ENCODE measurements at places on chromosomes 11 and 22.

- peak; percentile 29 for DNase-seq
Observed at GRCh38 chr11:9073466-9074225, 17.8 kb downstream of the SCUBE2 start.

DNA sequence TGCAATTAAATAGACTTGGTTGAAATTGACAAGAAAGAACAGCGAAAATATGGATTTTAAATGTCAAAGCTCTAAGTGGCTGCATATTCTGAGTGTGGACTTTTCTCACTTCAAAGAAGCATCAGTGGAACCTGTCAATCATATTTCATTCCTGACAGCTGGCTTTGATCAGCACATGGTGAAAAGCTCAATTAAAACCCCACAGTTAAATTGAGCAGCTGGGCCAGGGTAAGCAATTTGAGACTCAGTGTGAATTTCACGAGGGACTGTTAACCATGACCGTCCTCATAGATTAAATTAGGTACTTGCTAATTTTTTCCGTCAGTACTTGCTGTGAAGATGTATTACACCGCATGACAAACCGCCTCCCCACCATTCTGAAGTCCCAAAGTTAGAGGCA is 11.0 kb upstream of the OR10D3 start:
- DNase-seq = no peak

- DNase-seq = no peak
Observed at GRCh38 chr11:134278356-134278755, 2.2 kb downstream of the GLB1L3 start.

GRCh38 chr11:113615773-113616172 is 90.3 kb downstream of the TMPRSS5 start:
- peak; percentile 17 for DNase-seq

GRCh38 chr22:39947220-39948216 is 12.7 kb upstream of the TMA7B start:
- no peak for DNase-seq

- no peak for DNase-seq
Observed at GRCh38 chr11:88448131-88448670, 110.7 kb upstream of the CTSC start.

DNA sequence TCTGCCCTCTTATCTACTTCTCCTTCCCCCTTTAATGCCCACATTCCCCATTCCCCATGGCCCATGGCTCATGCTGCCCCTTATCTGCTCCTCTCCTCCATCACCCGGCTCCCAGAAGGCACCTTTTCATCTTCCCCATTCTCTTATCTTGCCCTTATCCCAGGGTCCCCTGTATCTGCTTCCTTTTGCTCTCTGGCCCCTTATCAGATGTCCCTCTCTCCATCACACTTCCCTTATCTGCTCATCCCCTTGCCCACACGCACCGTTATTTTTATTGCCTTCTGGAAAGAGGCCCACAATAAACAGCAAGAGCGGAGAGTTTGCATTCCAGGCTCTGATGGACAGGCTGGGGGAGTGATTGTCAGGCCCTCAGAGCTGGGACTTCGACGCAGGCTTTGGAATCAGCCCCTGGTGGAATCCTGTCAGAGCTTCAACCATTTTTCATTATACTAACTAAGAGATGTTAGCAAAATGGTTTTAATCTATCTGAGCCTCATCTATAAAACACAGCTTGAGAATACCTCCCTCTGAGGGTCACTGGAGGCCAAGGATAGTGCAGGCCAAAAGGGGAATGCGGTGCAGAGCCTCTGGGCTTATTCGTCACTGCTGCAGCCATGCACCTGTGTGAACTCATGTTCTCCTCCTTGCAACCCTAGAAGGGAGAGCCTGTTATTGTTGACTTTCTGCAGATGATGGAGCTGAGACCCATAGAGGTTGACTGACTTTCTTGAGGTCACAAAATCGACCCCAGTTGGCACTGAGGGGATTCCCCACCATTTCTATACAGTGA is 37.0 kb upstream of the LRRC55 start:
- no peak for DNase-seq

- DNase-seq = no peak
Observed at GRCh38 chr22:44180706-44181032, at the start of gene PARVG. PARVG (plus strand) TSS chr22:44180925; CDS start chr22:44183330, 2,405 bp downstream.

- peak; percentile 22 for DNase-seq
Observed at GRCh38 chr11:126989942-126990715, 10.4 kb downstream of the KIRREL3 start.

- DNase-seq = no peak
Observed at GRCh38 chr11:2582946-2583604, 116.7 kb downstream of the KCNQ1OT1 start.

DNA sequence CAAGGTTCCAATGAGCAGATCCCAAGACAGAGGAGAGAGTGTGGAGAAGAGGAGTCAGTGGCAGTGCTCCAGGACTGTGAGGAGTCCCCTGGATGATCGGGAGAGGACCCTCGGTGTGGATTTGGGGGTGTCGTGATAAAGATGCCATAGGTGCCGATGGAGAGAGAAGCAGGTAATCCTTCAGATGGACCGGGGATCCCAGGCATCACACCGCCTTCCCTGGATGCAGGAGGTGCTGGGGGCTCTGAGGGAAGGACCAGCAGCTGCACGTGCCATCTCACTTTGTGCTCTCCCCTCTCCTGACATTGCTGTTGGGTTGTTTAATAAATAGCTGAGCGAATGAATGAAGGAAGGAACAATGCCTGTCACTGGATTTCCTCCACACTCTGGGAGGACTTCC is 744.1 kb downstream of the BRD1 start:
- DNase-seq = no peak

DNA sequence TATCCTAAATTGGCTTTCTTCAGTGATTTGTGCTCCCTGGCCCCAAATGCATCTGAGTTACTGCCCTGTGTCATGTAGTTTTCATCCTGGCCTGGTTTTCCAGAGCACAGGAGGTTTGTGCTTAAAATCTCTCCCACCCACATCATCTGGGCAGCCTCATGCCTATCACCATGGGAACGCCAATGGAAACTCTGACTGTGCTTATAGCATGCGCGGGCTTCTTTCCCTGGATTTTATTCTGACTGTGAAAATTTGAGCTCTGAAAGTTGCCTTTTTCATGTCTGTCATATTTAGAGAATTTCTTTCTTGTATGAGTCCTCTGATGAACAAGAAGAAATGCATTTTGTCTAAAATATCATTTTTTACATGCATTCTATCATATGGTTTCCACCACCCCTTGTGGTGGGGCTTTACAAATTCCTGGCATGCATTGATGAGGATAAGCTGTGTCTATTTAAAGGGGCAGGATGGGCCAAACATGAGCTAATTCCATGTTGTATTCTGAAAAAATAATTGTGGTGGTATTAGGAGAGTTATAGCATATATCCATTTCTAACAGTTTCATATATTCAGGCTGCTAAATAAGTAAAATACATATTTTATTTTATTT is 55.1 kb downstream of the IRAG1 start:
- no peak for DNase-seq

DNA sequence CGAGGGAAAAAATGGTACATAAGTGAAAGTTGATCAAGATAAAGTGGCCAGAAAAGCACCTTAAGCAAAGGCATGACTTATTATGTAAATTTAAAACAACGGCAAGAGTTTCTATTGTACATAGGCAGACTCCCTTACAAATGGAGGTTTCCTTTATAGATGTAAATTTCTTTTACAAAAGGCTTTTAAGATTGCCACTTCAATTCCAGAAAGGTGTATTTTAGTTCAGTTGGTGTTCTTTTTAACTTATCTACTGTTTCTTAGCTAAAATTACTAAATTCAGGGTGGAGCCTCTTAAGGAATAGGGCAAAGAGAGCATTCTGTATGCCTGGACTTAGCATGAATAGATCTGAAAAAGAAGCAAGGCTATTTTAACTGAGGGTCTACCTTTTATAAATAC is 24.9 kb upstream of the GNAZ start:
- DNase-seq = no peak

DNA sequence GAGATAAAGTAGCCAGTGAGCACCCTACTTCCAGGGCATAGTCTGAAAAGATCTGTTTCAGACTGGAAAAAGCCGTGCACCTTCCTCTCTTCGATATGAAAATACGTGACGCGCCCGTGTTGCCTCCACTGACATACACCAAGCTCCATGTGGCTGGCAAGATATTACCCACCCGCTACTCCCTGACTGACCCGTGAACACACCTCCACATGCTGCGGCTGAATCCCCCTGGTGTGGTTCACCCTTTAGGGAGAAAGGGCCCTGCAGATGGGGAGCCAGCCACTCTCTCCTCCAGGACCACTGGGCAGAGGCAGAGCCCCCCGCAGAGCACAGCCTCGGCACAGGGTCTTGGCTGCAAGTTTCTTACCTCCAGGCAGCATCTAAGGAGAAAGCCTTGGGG is 245.0 kb downstream of the BRD1 start:
- no peak for DNase-seq

GRCh38 chr11:125331357-125332035 is 164.6 kb downstream of the FEZ1 start:
- DNase-seq = no peak

DNA sequence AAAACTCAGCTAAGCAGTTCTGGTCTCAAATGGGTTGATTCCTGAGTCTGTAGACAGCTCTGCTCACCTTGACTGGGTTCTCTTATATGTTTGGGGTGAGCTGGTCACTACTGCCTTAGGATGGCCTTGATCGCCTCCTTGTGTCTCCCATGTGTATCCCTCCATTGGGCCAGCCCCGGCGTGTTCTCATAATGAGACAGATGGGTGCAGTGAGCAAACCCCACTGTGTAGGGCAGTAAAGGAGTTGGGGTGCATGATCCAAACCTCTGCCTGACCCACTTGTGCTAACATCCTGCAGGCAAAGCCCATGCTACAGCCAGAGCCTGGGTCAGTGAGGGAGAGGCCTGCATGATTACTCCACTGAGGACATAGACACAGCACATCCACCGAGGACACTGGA is 657.6 kb downstream of the BRD1 start:
- no peak for DNase-seq

DNA sequence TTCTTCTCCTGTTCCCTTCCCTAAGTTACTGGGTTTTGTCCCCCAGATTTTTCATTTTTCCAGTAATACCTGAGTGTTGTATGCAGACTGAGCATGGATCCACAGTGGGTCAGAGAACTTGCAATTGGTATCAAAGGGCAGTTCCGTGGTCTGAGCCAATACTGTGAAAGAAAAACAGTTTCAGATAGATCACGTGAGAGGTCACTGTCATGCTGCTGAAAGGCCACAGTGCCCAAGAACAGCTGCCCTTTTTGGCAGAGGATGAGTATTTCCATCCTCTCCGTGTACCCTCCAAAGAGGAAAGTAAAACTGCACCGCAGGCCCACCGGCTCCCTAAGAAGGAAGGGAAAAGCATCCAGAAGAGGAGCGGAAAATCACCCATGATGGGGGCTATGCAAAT is 73.0 kb upstream of the TBCEL start:
- DNase-seq = no peak

DNA sequence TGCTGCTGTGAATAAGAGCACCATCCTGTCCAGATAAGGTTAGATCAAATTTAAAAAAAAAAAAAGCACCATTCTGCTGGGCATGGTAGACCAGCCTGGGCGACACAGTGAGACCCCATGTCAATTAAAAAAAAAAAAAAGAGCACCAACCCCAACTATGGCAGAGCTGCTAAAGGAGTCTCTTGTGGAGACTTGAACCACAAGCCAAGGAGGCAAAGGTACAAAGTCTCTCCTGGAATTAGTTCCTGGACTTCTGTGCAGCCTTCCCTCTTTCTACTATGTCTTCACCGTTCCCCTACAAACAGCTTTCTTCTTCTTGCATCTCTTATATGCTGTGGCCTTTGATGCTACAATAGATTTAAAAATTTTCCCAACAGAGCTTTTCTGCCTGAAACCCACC is 1.3 kb downstream of the PIK3C2A start:
- DNase-seq = no peak

GRCh38 chr11:134731213-134731961 is 319.3 kb upstream of the B3GAT1 start:
- DNase-seq = no peak

DNA sequence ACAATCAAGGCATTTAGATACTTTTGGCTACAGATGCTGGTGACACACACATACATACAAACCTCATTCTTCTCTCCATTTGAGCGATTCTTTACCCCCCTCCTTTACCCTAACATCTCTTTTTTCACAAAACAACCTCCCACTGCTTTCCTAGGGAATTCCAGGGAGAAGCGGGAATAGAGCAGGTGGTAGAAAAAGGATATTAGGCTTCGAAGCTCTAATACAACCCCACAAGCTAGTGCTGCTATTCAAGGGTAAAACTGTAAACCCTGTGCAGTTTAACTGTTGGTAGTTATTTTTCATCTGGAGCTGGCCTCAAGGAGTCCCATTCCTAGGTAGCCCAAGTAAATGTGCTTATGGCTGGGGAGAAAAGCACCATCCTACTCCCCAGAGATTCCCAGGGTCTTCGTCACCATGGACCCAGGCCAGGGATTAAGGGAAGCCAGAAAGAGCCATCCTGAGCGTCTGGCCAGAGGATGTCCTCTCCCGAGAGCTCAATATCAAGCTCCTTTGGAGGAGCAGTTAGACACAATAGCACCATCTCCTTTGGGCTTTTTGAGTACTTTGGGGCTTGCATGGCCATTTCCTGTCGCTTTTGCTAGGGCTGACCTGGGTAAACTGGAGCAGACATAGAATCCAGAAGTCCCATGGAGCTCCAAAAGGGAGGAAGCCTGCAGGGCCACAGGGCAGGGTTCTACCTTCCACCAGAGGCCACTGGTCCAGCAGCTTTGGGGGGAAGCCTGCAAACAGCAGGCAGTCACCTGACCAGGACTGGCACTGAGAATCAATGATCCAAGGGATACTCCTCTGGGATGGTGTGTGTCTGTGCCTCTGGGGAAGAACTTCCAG is 3.1 kb downstream of the MAML2 start:
- peak; percentile 55 for DNase-seq

GRCh38 chr11:129505266-129505665 is 129.6 kb downstream of the BARX2 start:
- DNase-seq = no peak

GRCh38 chr11:118438314-118438931 is 2.1 kb downstream of the KMT2A start:
- peak; percentile 88 for DNase-seq

GRCh38 chr11:74693531-74693930 is 37.7 kb downstream of the CHRDL2 start:
- no peak for DNase-seq

- DNase-seq = no peak
Observed at GRCh38 chr11:31847761-31848160, 36.6 kb upstream of the PAX6 start.

DNA sequence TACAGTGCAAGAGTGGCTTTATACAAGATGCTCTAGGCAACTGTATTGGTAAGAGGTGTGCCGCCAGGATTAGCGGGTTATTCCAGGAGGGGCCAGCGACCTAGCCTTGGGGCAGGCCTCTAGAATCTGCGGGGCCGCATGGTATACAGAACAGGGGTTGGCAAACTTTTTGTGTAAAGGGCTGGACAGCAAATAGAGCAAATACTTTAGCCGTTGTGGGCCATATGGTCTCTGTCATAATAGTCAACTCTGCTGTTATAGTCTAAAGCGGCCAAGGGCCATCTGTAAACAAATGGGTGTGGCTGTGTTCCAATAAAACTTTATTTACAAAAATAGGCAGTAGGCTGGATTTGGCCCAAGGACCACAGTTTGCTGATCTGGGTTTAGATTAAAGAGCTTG is 32.6 kb downstream of the FBLN1 start:
- DNase-seq = no peak
